CD4-positive, alpha-beta T cell treated with Interleukin-4 for 4 hours (primary cell): ENCODE measurements at places on chromosomes 7 and 10.

GRCh38 chr10:5949009-5949759 is 28.2 kb downstream of the IL15RA start:
- DNase-seq: peak; percentile 19

GRCh38 chr10:106652279-106652678 is 512.2 kb downstream of the SORCS1 start:
- no peak for DNase-seq

DNA sequence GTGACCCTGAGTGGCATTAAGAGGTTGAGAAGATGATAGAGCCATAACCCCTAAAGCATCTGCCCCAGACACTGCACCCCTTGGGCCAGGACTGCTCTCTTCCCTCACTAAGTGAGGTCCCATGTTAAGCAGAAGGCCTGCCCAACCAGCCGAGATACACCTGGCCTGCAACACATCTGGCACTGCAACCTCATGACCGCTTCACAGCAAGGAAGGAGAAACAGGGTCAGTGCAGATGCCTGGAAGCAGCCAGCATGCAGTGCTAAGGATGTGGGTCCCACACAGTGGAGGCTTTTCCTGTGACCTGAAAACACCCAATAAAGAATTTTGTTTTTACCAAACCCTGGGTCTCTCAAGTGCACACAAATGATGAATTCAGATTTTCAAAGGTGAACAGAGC is 7.4 kb downstream of the NOD1 start:
- no peak for DNase-seq

GRCh38 chr10:132291826-132292225 is 15.9 kb downstream of the STK32C start:
- DNase-seq: no peak

DNA sequence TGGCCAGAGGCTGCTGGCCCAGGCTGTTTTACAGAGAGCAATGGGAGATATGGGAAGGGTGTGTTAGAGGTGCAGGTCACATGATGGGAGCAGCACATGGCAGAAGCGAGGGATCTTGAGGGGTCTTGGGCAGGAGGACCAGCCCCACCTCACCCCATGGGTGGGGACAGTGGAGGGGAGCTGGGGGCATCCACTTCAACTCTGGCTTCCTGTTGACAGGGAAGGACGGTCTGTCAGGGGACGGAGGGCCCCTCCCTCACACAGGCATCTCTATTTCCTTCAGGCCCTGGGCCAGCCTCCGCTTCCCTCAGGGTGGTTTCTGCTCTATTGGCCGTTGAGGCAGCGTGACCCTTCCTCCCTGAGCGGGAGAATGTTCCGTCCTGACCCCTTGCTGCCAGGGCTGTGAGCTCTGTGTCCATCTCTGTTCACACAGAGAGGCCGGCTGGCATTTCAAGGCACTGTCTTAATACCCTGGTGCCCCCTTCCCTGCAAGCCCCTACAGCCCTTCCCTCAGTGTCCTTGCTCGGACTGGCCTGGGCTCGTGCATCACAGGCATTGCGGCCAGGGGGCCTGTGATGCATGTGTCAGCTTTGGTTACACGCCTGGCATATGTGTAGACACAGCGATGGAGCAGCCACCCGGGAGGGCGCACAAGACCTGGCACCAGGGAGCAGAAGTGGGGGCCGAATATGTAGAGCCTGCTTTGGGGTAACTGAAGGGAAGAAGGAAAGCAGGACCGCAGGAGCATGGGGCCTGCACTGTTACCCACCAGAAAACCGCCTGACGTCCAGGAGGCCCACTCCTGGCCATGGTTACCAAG is 31.8 kb downstream of the RAMP3 start:
- no peak for DNase-seq

GRCh38 chr7:16982640-16983350 is 101.0 kb upstream of the AGR3 start:
- peak; percentile 34 for DNase-seq

- peak; percentile 94 for DNase-seq
Measured at GRCh38 chr10:13787015-13787421, 200.3 kb downstream of the PRPF18 start.

DNA sequence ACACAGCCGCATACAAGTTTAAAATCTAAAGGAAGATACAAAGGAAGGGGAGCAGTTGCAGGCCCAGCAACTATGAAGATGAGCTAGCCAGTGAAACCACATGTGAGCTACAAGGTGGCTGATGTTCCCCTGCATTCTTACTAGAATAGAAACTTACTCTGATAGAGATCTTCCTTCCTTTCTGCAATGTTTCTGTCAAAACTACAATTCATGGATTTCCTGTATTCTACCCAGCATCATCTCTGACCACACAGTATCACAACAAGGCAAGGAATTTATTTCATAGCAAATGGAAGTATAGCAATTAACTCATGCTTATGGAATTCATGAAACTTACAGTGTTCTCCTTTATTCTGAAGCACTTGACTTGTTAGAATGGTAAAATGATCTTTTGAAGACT is 68.7 kb upstream of the AASS start:
- DNase-seq: no peak

DNA sequence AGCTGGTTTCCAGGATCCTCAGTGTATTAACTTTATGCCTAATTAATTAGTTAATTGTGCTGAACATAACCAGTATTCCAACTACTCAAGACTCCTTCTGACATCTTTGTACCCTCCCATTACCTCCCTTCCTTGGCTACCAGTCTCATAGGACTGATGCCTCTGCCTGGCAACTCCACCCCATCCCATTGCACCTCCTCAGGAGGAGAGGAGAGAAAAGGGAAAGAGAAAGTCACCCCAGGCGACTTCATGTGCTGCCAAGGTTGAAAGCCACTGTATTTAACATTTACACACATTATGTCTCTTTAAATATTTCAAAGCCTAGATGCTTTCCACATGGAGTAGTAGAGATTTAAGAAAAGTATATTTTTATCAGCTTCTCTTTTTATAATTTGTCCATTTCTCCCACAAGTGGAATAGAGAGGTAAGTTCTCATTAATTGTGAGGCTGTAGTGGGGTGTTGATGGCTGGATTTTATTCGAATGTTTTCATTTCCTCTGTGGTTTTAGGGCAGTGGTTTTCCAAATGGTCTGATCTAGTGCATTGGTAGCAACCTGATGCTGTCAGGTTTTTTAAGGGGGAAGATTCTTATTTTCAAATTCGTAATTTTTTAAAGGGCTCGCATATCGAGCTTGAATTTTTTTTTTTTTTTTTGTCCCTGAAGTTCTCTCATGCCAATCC is 148.0 kb downstream of the BICC1 start:
- DNase-seq: no peak

DNA sequence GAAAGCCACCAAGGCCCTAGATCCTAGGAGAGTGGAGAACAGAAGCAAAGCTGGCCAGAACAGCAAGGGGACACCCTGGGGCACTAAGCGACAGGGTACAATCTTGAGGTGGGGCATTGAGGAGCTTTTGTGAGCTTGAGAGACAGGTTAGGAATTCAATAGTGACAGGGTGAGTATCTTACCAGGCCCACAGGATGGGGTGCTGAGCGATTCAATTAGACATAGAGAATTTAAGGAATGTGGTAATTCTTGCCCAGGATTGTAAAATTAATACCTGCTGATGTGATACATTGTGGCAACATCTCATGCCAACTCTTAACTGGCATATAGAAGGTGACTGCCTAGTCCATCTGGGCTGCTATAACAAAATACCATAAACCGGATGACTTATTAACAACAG is 14.0 kb downstream of the RBP3 start:
- DNase-seq: no peak

DNA sequence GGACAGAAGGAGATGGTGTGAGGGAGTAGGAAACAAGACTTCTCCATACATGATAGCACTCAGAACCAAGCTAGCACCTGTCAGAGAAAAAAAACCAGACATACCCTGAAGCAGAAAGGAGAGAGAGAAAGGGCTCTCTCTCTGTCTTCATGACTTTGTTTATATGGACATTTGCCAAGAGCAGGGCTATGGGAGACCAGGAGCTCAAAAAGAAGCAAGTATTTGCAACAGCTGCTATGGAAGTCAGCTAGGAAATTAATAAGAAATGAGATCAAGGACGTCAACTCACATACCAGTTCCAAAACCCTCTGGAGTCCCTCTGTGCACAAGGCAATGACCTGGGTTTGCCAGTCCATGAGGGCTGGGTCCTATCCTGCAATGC is 111.6 kb downstream of the SGMS1 start:
- no peak for DNase-seq

- no peak for DNase-seq
Measured at GRCh38 chr10:48187713-48188485, 86.6 kb downstream of the FRMPD2 start.

DNA sequence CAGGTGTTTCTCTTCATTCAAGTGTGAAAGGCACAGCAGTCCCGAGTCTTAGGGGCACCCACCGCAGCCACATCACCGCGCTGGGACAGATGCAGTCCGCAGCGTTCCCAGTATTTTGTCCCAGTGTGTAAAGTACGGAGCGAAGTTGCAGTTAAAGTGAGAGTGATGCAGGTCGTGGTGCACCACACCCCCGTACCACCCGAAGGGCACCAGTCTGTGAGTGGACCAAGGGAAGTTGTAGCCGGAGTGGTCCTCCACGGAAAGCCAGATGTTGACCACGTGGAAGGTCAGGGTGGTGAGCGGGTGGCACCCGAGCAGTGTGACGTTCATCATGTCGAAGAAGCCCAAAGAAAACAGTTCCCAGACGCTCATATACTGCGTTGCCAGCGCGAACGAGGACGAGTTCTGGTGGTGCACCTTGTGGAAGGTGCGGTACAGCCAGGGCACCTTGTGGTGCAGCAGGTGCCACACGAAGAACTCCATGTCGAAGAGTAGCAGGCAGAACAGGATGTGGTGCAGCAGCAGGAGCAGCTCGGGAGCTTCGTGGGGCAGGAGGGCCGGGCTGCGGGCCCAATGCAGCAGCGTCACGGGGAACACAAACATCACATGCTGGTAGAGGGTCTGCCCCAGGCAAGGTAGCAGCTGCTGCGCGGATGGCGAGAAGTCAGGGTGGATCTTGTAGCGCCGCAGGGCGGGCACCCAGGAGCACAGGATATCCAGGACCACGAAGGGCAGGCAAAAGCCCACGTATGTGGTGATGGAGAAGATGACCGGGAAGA is 526 bp downstream of the CH25H start:
- DNase-seq: peak; percentile 27

DNA sequence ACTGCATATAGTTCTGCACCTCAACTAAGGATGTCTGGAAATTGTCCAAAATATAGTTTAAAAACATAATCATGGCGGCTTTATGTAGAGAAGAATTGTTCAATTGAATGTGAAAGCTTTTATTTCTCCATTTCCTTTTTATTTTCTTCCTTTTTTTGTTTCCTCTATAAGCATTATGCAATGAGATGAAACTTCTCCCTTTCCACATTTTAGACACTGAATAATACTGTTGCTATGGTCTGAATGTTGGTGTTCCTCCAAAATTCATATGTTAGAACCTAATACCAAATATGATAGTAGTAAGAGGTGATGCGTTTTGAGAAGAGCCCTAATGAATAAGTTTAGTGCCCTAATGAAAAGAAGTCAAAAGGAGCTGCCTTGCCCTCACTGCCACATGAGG is 175.0 kb downstream of the RNLS start:
- DNase-seq: no peak

- DNase-seq: no peak
Measured at GRCh38 chr10:31730776-31731175, 197.9 kb downstream of the ARHGAP12 start.

- no peak for DNase-seq
Measured at GRCh38 chr7:44366986-44367385, 41.6 kb upstream of the CAMK2B start.

- DNase-seq: no peak
Measured at GRCh38 chr7:27491534-27491933, 171.1 kb downstream of the HIBADH start.

- DNase-seq: no peak
Measured at GRCh38 chr10:121526801-121527221, 71.4 kb downstream of the FGFR2 start.

DNA sequence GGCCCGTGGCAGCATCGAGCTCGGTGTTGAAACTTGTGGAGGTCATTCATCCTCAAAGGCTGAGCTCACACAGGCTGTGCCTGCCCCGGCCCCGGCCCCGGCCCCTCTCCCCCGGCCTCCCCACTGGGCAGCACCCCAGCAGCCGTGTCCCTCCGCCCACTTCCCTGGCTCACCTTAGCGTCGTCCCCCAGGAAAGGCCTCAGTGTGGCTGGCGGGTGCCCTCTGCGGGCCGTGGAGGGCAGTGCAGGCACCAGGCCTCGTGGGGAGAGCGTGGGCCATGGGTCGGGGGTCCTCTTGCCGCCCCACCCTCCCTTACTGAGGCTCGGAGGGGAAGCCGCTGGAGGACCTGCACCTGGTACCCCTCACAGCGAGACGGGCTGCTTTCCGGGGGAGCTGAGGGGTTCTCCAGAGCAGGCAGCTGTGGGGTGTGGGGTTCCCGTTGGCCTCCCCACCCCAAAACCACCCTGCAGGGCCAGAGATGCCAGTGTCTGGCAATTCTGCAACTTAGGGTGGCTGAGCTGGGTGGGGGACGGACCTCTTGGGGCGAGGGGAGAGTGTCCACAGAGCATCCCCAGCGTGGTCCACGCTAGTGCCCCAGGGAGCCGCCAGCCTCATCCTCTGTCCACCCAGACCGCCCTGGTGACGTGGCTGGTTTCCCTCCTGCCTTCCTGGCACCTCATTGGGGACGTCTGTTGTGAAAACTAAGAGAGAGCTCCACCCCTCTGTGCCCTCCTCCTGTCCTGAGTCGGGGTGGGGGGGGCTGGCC is 44.2 kb upstream of the DPYSL4 start:
- peak; percentile 19 for DNase-seq

- no peak for DNase-seq
Measured at GRCh38 chr10:133559216-133559615, 6.2 kb downstream of the SYCE1 start.

DNA sequence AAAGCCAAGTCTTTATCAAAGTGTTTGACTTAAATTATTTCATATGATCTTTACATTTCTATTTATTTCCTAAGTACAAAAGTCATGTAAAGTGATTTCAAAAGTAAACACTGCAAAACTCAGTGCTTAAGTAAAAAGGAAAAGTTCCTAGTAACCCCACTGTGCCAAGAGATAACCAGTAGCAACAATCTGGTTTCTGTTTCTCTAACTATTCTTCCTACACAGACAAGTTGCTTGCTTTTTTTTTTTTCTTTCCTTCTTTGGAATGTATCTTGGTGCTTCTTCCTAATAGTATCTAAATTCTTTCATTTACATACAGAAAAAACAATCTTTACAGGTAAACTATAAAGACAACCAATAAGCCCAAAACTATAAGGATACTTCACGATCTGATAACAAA is 3.1 kb downstream of the JCAD start:
- no peak for DNase-seq

GRCh38 chr10:21285742-21286331 is 239.6 kb downstream of the SKIDA1 start:
- DNase-seq: no peak

GRCh38 chr10:113907166-113907565 is 52.7 kb downstream of the NHLRC2 start:
- no peak for DNase-seq

DNA sequence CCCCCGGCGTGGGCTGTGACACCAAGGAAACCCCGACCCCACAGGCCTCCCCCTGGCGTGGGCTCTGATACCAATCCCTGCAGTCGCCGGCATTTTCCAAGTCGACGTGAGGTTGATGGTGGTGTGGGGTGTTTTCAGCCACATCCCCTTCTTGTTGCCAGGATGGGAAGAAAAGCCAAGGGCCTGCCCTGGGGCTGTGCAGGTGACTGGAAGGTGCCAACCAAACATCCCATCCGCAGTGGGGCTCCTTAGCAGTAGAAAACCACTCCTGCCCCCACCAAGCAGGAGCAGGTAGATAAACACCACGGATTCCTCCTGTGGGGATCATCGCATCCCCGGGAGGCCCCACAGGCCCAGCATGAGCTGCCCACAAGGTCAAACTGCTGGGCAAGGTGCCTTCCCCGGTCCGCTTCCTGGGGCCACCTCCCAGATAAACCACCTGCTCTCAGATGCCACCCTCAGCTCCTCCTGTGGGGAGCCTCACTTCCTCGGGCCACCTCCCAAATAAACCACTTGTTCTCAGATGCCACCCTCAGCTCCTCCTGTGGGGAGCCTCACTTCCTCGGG is 88.5 kb upstream of the DIP2C start:
- no peak for DNase-seq
